Astrocyte (in vitro differentiated cells and primary cell): ENCODE measurements at places on chromosomes 3 and 15. TPM values are rescaled to one million over a fixed set of nuclear protein-coding genes. Genes with fewer than 3 reads are reported as not detected.

The SLC9C1 gene
- total RNA-seq: not detected in 2 replicates

The LXN gene
- 18.1 and 24.0 TPM in 2 replicates for total RNA-seq

The RYK gene
- total RNA-seq: 57.1 and 58.0 TPM in 2 replicates

The SLC6A1 gene
- 0.30 and 0.46 TPM in 2 replicates for total RNA-seq

GRCh38 chr3:137692803-137693431 is 71.2 kb upstream of the SOX14 start:
- no peak overlapping the region for H3K4me3 ChIP-seq
- H3K27ac ChIP-seq: no peak overlapping the region
- no peak for DNase-seq
- H3K36me3 ChIP-seq: no peaks in the 10 kb centered on the region
- no peaks in the 10 kb centered on the region for H3K27me3 ChIP-seq

DNA sequence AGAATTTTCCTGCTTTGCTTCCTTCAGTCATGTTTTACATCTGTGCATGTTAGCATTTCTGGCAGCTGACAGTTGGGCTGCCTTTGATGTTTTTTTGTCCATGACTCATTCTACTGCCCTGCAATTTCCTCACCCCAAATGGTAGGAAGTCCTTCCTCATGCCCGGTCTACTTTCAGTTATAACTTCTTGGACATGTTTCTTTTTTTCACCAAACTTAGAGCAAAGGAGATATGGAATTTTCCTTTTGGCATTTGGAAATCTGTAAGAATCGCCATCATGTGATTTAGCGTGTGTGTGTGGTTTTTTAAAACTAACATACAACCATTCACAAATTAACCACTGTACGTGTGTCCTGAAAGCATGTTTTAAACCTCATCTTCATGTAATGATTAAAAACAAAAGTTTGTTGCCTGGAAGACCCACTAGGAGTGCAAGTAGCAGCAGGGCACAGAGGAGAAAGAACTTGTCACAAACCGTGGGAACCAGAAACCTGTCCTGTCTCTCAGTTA is 430.7 kb upstream of the CFAP20DC start:
- no peaks in the 10 kb centered on the region for H3K36me3 ChIP-seq
- peaks cover 20% of the 10 kb centered on the region for H3K4me1 ChIP-seq
- peak; percentile 66 for DNase-seq
- H3K27me3 ChIP-seq: no peaks in the 10 kb centered on the region
- no peak overlapping the region for H3K4me3 ChIP-seq

DNA sequence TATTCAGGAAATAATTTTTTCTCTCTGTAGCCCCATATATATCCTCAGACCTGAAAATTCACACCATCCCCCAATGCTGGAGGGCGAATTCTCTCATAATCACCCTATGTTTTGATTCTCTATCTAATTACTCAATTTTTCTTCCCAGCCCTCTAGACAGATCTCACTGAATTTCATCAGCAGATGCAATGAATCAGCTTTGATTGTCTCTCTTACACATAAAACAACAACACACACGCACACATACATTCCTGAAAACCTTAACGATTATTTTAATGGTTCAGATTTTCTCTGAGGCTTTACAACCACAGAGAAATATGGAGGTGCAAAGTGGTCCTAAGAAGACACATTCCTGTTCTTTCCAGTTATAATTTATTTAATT is 11.1 kb downstream of the RBMS3 start:
- no peak overlapping the region for H3K4me3 ChIP-seq
- no peak for DNase-seq
- H3K36me3 ChIP-seq: peaks cover 5% of the 10 kb centered on the region
- no peaks in the 10 kb centered on the region for H3K27me3 ChIP-seq
- no peaks in the 10 kb centered on the region for H3K4me1 ChIP-seq

DNA sequence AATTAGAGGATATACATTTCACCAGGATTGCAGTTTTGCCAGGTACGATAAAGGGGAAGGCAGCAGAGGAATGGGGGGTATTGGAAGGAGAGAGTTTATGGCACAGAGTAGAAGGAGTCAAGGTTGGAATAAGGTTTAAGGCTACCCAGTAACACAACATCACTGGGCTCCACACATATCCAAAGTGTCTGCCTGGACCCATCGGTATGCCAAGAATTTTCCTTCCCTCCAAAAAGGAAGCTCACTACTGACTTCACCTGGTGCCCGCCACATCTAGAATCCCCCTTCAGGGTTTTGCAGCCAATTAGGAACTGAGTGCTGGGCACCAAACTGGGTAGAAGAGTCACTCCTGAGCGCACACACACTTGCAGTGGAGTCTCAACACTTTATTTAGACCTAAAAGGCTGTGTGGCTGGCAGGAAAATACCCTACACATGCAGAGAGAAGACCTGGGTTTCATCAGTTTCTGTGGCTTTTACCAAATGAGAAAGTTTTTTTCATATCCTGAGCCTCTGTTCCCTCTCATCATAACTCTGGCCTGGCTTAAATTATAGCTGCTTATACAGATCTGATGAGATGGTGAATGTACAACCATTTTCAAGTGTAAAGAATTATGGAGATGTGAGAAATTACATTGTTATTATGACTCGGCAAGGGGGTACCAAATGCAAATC is 190.8 kb upstream of the LPP start:
- no peak overlapping the region for H3K4me3 ChIP-seq
- no peak for DNase-seq
- H3K36me3 ChIP-seq: no peaks in the 10 kb centered on the region
- no peaks in the 10 kb centered on the region for H3K27me3 ChIP-seq

DNA sequence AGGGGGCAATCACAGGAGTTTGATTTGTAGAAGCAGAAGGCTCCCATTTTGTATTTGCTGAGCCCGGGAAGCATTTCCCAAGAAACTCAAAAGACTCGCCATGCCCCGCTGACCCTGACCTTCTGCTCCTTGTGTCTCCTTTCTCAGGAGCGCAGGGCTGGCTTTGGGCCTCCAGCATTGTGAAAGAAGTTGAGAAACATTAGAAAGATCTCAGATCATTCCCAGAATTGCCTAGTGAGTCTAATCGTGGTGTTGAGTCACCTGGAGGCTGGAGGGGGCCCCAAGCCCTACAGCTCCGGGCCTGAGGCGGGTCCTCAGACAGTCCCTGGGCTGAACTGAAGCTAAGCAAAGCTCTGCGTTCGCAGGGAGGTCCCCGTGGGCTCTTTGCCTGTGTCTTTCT is 10.9 kb upstream of the PIGZ start:
- no peak overlapping the region for H3K4me3 ChIP-seq
- no peaks in the 10 kb centered on the region for H3K4me1 ChIP-seq
- no peak overlapping the region for H3K27ac ChIP-seq
- H3K36me3 ChIP-seq: no peaks in the 10 kb centered on the region
- DNase-seq: no peak
- no peaks in the 10 kb centered on the region for H3K27me3 ChIP-seq

- H3K27me3 ChIP-seq: no peaks in the 10 kb centered on the region
- H3K27ac ChIP-seq: peak overlapping the region; percentile 4
Measured at GRCh38 chr3:116083683-116084082, 361.6 kb downstream of the LSAMP start.

DNA sequence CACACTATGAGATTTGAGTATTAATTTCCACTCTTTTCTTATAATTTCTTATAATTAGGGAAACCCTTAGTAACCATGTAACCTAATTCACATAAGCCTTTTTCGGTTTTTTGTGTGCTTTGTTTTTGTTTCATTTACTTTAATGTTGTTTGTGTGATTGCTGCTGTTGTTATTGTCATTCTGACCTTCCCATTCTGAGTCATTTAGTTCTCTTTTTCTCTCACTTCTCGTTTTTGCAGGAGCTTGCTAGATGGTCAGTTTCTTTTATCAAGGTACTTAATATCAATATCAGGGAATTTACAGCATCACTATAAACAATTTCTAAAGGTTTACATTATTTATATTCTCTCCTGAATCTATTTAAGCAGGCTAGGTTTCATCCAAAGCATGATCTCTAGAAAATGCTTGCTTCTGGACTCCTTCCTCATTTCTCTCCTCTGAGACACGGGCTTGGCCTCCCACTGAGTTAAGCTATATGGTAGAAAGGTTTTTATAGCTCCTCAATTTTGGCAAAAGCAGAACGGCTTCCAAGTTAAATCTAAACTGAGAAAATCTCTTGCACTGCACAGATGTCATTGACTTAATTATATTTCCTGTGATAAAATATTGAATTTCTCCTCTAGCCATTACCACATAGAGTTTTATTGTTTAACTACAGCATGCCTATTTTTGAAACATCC is 534.2 kb downstream of the NSUN3 start:
- DNase-seq: no peak
- no peak overlapping the region for H3K4me3 ChIP-seq
- H3K27ac ChIP-seq: no peak overlapping the region
- no peaks in the 10 kb centered on the region for H3K4me1 ChIP-seq
- no peaks in the 10 kb centered on the region for H3K27me3 ChIP-seq
- no peaks in the 10 kb centered on the region for H3K36me3 ChIP-seq

- peaks cover 22% of the 10 kb centered on the region for H3K4me1 ChIP-seq
- DNase-seq: peak; percentile 8
- no peak overlapping the region for H3K4me3 ChIP-seq
Measured at GRCh38 chr3:193827871-193828270, 234.9 kb downstream of the OPA1 start.

- no peaks in the 10 kb centered on the region for H3K36me3 ChIP-seq
- no peak overlapping the region for H3K27ac ChIP-seq
- DNase-seq: no peak
- no peak overlapping the region for H3K4me3 ChIP-seq
Measured at GRCh38 chr15:71133747-71134472, 18.6 kb downstream of the THSD4 start.

- H3K27me3 ChIP-seq: no peaks in the 10 kb centered on the region
- no peaks in the 10 kb centered on the region for H3K36me3 ChIP-seq
- DNase-seq: peak; percentile 65
- no peak overlapping the region for H3K27ac ChIP-seq
- peaks cover 28% of the 10 kb centered on the region for H3K4me1 ChIP-seq
Measured at GRCh38 chr15:63079947-63080626, 37.5 kb downstream of the TPM1 start.
